CD4-positive, alpha-beta memory T cell (primary cell): ENCODE measurements at places on chromosomes 12 and 14. TPM values are rescaled to one million over a fixed set of nuclear protein-coding genes. Genes with fewer than 3 reads are reported as not detected.

GRCh38 chr14:73267474-73267873 is 30.2 kb downstream of the PAPLN start:
- H3K27me3 ChIP-seq = no peaks in the 10 kb centered on the region
- no peak overlapping the region for H3K4me3 ChIP-seq
- no peak for DNase-seq
- no peak overlapping the region for H3K27ac ChIP-seq
- H3K36me3 ChIP-seq = no peaks in the 10 kb centered on the region

DNA sequence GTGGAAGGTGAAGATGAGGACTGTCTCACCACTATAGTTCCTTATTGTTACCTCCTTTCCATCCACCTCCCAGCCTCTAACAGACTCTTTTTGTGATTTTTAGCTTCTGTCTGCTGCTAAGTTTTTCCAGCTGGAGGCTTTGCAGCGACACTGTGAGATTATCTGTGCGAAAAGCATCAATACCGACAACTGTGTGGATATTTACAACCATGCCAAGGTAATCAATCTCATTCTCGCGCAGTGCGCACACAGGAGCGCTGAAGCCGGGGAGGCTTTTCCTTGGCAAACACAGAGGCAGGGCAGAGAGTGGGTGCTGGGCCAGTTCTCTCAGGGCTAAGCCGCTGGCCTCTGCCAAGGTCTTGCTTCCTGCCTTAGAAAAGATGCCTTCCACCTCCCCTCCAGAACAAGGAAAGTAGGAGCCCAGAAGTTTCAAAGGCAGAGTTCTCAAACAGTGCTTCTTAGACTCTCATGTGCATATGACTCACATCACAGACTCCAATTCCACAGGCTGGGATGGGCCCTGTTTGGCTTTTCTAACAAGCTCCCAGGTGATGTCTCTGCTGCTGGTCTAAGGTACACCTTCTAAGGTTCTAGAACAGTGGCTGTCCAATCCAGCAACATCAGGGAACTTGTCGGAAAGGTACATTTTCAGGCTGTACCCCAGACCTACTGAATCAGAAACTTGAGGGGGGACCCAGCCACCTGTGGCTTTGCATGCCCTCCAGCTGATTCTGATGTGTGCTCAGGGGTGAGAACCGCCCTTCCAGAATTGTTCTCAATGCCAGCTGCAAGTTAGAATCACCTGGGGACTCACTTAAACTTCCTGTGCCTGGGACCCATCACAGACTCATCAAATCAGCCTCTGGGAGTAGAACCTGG is 33.8 kb upstream of the PWP1 start:
- no peak overlapping the region for H3K27ac ChIP-seq
- no peaks in the 10 kb centered on the region for H3K36me3 ChIP-seq
- no peak for DNase-seq
- no peaks in the 10 kb centered on the region for H3K4me1 ChIP-seq
- no peaks in the 10 kb centered on the region for H3K27me3 ChIP-seq

DNA sequence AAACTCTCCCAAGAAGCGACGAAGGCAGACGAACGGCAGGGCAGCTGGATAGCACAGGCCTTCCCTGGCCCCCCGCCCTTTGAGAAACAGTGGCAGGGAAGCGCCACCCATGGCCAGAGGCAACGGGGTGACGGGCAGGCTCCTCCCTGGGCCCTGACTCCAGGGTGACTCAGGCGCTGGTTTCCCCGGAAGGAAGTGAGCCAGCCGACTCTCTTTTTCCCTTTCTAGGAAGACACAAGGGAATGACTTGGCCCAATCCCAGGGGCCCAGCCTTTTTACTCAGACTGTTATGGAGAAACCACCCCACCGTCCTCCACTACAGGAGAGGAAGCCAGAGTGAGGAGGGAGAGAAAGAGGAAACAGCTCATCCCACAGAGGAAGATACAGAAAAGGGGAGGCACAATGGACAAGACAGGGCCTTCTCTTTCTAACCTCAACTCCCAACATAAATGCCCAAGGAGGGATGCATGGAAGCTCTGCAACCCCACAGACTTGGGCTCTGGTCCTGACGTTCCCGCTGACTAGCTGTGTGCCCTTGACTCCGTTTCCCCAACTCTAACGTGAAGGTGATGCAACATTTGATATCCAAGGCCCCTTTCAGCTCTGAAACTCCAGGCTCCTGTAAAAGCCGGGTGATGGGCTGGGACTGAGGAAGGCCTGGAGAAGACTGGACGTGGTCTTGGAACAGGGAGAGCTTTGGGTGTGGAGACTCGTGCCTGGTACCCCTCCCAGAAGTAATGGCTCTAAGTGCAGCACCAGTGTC is 27.9 kb downstream of the ACTN1 start:
- peaks cover 26% of the 10 kb centered on the region for H3K4me1 ChIP-seq
- H3K27ac ChIP-seq = no peak overlapping the region

- H3K27ac ChIP-seq = no peak overlapping the region
- no peak for DNase-seq
- H3K27me3 ChIP-seq = no peaks in the 10 kb centered on the region
- H3K36me3 ChIP-seq = no peaks in the 10 kb centered on the region
- no peaks in the 10 kb centered on the region for H3K4me1 ChIP-seq
Measured at GRCh38 chr12:7833831-7834230, 38.9 kb downstream of the SLC2A14 start.

GRCh38 chr14:63394841-63395240 is 76.1 kb upstream of the GPHB5 start:
- H3K36me3 ChIP-seq = peaks cover 22% of the 10 kb centered on the region
- no peak overlapping the region for H3K4me3 ChIP-seq
- no peak for DNase-seq
- no peaks in the 10 kb centered on the region for H3K27me3 ChIP-seq
- H3K27ac ChIP-seq = no peak overlapping the region
- no peaks in the 10 kb centered on the region for H3K4me1 ChIP-seq

PTCSC3 gene
- not detected for total RNA-seq

CEP170B gene
- 3.0 TPM for total RNA-seq

GRCh38 chr12:6465467-6466183 is 4.9 kb downstream of the VAMP1 start:
- DNase-seq = peak; percentile 67
- peaks cover 25% of the 10 kb centered on the region for H3K36me3 ChIP-seq
- no peak overlapping the region for H3K4me3 ChIP-seq
- H3K27ac ChIP-seq = peak overlapping the region; percentile 10

DNA sequence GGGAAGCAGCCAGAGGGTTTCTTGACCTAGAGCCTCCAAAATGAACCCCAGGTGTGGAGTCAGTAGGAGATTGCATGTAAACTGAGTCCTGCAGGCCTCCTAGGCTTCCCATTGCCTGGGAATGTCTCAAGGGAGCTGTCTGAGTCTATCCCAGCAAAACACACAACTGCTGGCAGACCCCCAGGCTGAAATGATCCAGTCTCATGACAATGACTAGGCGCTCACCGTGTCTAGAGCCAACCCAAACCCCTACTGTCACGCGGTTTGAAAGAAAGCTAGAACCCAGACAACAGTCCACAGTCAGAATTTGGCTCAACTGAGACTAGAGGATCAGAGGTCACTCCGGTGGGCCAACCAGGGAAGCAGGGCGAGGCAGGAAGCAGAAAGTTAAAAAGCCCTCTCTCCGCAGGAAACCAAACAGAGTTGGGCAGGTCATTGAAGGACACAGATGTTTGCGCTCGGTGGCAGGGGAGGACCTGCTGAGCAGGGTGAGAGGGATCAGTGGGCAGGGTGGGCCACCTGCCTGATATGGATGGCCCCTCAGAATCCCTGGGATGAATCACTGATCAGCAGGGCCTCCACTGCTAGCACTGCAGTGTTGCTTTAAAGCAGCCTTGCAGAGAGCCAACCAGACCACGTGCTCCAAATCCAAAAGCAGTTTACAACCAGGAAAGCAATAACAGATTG is 23.8 kb downstream of the ACTN1 start:
- H3K4me3 ChIP-seq = no peak overlapping the region
- no peaks in the 10 kb centered on the region for H3K36me3 ChIP-seq
- no peak overlapping the region for H3K27ac ChIP-seq
- DNase-seq = no peak

DNA sequence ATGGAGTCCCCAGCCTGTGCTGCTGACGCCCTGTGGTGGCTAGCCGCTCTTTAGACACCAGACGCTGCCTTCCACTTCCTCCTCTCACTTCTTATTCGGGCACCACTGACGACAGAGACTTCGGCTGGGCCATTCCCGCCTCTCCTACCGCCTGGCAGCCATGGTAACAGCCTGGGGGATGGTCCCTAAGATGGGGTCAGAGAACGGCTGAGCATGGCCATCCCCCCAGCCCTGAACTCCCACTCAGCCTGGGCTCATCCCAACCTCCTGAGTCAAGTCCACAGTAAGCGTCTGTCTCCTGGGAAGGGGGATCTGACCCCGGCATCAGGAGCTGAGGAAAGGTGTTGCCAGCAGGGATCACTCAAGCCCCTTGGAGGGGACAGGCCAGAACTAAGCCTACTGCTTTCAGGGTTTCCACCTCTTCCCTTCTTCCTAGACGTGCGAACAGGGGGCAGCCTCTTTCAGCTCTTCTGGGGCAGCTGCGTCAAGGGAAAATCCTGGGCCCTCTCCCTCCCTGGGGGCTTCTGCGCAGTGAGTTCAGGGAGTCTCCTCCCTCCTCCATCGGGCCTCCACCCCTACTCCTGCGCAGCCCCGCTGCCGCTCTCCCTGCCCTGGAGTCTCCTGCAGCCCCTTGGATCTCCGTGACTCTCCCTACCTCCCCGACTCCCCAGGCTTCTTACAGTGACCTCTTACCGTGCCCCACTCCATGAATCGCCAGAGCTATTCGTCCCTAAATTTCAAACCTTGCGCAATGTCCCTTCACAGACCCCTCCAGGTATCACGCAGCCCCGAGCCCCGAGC is 643 bp upstream of the TAMALIN start:
- DNase-seq = peak; percentile 9
- peaks cover 6% of the 10 kb centered on the region for H3K36me3 ChIP-seq
- H3K4me1 ChIP-seq = peaks cover 28% of the 10 kb centered on the region
- H3K27me3 ChIP-seq = no peaks in the 10 kb centered on the region
- no peak overlapping the region for H3K27ac ChIP-seq
- peak overlapping the region; percentile 32 for H3K4me3 ChIP-seq

DNA sequence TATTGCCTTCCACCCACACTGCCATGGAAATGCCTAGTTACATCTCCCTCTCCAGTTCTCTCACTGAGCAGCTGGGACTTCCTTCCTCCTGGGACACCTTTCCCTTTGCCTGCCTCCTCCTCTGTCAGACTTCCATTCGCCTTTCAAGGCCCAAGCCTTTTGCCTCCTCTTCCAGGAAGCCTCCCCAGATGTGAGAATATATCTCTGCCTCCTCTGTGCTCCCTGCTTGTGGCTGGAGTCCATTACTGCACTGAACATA is 3.1 kb downstream of the IFI27L2 start:
- DNase-seq = no peak
- H3K27me3 ChIP-seq = no peaks in the 10 kb centered on the region
- peaks cover 18% of the 10 kb centered on the region for H3K4me1 ChIP-seq

GRCh38 chr14:68518761-68519670 is 273.9 kb downstream of the ZFP36L1 start:
- DNase-seq = no peak
- no peak overlapping the region for H3K27ac ChIP-seq
- no peaks in the 10 kb centered on the region for H3K27me3 ChIP-seq

DNA sequence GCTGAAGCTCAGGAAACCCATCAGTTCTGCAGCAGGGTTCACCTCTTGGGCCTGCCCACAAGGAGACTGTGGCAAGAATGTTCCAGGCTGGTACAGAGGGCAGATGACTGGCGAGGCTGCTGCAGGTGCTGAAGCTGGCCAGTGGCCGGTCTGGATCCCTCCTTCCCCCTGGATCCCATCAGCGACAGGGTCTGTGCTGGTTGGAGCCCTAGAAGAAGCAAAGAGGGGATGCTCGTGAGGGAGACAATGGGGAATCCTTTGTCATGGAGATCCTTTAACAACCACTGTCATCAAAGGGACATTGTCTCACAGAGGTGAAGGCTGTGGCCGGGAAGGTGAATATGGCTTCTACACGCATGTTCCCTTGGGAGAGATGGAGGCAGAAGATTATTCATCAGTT is 211.4 kb upstream of the TMEM132C start:
- H3K36me3 ChIP-seq = no peaks in the 10 kb centered on the region
- no peak overlapping the region for H3K27ac ChIP-seq
- H3K27me3 ChIP-seq = no peaks in the 10 kb centered on the region
- no peak overlapping the region for H3K4me3 ChIP-seq
- DNase-seq = no peak
- no peaks in the 10 kb centered on the region for H3K4me1 ChIP-seq

GRCh38 chr12:9721394-9722092 is 11.4 kb downstream of the CLECL1 start:
- H3K36me3 ChIP-seq = no peaks in the 10 kb centered on the region
- no peak overlapping the region for H3K4me3 ChIP-seq
- no peak for DNase-seq
- H3K27ac ChIP-seq = no peak overlapping the region
- no peaks in the 10 kb centered on the region for H3K27me3 ChIP-seq
- H3K4me1 ChIP-seq = no peaks in the 10 kb centered on the region

GRCh38 chr14:55891692-55892091 is 226.5 kb upstream of the PELI2 start:
- no peaks in the 10 kb centered on the region for H3K27me3 ChIP-seq
- H3K36me3 ChIP-seq = no peaks in the 10 kb centered on the region
- H3K4me1 ChIP-seq = no peaks in the 10 kb centered on the region

DNA sequence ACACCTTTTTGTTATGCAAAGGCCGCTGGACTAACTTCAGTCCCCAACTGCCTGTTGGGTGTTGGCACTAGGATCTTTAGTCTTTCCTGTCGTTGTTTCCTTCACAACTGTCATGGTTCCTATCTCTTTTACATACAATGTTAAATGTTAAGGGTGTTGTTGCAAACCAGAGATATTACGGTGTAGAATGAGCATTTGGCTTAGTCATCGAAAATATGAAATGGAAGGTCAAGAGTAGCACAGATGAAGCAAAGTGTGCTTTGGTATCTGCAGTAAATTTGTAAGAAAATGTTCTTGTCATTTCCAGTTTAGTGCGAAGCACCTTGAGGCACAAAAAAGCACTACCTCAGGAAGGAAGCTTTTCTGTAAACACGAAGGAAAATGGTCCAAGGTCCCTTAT is 751.3 kb upstream of the LRFN5 start:
- no peak overlapping the region for H3K4me3 ChIP-seq
- no peaks in the 10 kb centered on the region for H3K27me3 ChIP-seq
- H3K36me3 ChIP-seq = no peaks in the 10 kb centered on the region
- DNase-seq = no peak
- H3K27ac ChIP-seq = no peak overlapping the region
- H3K4me1 ChIP-seq = no peaks in the 10 kb centered on the region

DNA sequence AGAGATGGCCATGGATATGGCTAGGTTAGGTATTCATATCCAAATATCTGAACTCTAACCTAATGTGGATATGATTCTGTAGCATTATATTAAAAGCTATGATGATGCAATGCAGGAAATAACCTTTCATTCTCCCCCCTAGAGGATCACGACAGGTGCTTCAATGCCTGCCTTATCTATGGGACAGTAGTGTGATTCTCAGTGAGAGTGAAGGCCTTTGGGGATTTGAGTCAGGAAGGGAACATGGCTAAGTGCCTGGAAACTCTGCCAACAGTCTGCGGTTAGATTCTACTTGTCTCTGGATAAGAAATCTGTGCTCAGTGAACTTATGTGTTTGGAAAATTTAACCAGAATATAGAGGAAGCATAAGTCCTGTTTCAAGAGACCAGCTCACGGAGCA is 81.8 kb downstream of the SLC38A1 start:
- H3K36me3 ChIP-seq = no peaks in the 10 kb centered on the region
- H3K4me1 ChIP-seq = no peaks in the 10 kb centered on the region
- no peaks in the 10 kb centered on the region for H3K27me3 ChIP-seq
- no peak overlapping the region for H3K27ac ChIP-seq
- no peak for DNase-seq

MYBPC1 gene
- not detected for total RNA-seq
